Astrocyte (in vitro differentiated cells and primary cell): ENCODE measurements at places on chromosomes 12 and 14. TPM values are rescaled to one million over a fixed set of nuclear protein-coding genes. Genes with fewer than 3 reads are reported as not detected.

DNA sequence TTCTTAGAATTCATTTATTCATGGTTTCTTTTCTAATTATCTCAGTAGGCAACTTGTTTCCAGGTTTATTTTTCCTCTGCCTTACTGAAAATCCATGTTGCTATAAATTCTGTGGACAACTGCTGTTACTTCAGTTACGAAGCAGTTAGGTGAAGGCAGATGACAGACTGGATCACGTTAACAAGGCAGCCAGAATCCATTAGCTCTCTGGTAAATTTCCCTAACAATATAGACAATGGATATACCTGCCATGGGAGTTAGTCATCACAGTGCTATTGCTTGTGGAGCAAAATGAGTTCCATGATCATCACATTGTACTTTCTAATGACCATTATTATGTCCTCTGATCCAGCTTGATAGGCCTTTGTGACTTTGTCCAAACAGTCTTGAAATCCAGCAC, 291.5 kb downstream of the NELL2 start:
- no peak for DNase-seq

DNA sequence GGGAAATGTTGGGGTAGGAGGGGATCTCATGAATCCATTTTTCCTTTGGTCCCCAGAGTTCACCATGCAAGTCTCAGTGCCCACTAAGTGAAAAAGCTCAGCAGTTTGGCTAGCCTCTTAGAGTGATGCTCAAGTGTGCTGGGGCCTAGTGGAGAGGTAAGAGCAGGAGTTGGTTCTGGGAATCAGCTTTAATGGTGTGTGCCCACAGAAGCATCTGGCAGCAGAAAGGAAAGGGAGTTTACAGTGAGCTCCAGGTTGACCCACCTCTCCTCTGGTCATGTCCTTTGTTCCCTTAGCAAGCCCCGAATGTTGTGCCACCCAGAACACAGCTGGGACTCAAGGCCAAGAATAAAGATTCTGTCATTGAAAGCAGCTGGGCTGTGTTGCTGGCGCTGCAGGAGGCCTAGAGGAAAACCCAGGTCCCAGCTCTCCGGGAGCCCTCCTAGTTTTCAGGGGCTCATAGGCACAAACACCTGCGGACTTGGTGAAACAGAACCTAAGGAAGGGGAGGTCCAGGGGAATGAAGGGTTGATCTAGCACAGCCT, 320.8 kb downstream of the ZFP36L1 start:
- no peak for DNase-seq

DNA sequence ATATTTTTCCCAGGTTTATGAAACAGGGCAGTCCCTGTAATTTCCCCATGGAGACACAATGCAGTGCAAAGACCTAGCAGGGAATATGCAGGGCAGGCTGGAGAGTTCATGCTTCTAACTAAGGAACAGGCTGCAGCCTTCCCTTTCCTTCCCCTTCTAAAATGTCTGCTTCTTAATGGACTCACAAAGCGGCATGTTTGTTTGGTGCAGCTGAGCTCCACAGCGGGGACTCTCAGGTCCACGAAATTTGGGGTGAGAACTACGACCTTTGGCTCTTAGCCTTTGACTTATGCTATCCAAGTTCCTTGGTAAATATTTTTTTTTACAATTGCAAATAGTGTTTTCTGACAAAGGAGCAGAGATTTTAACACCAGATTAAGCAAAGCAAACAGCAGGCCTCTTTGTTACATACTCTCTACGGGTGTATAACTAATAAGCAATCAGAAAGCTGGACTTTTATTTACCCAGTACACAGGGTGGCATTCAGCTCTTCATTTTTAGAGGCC, 323.6 kb downstream of the ZFP36L1 start:
- DNase-seq: no peak

DNA sequence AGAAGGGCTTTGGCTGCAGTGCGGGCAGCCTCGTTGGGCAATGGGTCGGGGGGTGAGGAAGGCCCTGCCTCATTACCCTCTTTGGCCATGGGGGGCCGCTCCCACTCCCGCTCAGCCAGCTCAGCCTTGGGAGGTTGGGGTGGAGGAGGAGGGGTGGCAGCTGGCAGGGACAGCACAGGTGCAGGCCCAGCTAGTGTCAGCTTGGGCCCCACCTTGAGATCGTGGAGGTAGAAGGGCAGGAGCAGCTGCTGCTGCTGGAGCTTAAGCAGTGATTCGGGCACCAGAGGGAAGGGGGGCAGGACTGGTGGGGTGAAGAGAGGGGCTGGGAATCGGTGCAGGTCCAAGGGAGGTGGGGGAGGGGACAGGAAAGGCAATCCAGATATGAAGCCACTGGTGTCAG, 26.0 kb downstream of the ZFHX2 start:
- DNase-seq: no peak

TRIM9 gene
- total RNA-seq: 4.7 and 5.7 TPM in 2 replicates

TAS2R46 gene
- total RNA-seq: 0.57 and 0.96 TPM in 2 replicates

TMED10 gene
- 331 and 359 TPM in 2 replicates for total RNA-seq

DNA sequence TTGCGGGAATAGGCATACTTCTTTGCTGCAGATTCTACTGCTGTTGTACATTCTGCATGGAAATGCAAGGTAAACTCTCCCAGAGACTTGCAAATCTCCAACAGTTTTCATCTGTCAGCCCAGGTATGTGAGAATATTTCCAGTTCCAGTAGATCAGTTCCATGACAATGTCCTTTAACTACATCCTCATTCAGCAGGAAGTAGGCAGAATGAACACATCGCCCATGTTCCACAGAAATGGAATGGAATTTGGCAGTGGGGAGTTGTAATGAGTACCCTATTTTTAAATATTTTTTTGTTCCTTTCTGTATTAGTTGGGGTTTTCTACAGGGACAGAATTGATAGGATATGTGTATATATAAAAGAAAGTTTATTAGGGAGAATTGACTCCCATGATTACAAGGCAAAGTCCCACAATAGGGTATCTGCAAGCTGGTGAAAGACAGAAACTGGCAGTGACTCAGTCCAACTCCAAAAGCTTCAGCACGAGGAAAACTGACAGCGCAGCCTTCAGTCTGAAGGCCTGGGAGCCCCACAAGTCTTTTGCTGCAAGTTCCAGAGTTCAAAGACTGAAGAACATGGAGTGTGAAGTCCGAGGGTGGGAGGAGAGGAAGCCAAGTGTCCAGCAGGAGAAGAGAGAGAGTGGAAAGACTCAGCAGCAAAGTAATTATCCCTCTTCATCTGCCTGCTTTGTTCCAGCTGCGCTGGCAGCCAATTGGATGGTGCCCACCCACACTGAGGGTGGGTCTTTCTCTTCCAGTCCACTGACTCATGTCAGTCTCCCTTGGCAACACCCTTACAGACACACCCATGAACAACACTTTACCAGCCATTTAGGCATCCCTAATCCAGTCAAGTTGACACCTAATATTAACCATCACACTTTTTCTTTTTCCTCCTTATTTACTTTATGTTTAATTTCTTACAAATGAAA, 110.4 kb upstream of the SCAF11 start:
- DNase-seq: peak; percentile 0

MUCL1 gene
- not detected in 2 replicates for total RNA-seq

WSCD2 gene
- 0.10 and 0.11 TPM in 2 replicates for total RNA-seq

DNA sequence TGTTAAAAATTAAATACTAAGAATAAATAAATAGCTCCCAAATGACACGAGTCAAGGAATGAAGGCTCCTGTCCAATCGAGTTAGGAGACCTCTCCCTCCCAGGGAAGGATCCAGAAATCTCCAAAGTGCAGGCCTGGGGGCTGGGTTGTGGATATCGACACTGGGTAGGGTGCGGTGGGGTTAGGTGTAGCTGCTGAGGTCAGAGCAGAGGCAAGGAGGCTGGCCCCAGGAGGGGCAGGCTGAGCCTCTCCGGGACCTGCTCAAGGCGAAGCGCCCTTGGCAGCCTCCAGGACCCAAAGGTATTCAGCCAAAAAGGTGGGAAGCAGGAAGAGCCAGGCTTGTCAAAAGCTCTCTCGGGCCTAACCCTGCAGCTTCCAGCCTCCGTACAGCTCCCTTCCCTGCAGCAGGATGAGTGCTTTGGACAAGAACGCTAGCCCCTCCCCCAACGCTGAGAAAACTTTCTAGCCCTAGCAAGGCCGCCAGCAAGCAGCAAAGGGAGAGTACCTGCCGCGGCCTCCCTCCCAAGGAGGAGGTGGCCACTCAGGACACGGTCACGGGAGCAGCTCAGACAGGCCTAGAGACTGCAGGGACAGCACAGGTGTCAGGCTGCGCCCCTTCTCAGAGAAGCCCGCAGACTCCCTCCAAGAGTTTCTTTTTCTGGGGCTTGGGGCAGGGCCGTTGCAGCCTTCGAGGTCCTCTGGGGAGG, 3.7 kb upstream of the PNMA1 start:
- DNase-seq: no peak

CLEC14A gene
- total RNA-seq: not detected in 2 replicates

GRCh38 chr12:18718462-18718861, 19.4 kb downstream of the PLCZ1 start:
- no peak for DNase-seq

DNA sequence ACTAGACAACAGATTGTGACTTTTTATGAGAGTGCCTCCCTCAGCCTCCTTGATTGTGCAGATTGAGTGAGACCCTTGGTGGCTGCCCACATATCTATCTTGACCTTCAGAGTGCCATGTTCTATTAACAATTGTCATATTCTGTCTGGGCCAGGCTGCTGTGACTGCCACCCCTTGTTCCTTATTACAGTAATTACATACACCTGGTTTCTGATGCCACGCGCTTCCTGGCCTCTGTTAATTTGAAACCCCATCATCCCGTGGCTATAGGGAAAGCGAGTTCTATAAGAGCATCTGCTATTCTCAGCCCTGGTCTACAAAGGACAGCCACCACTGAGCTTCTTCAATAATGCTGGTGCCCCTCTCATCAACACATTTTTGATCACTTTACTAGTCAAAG, 228.7 kb downstream of the PCNX1 start:
- no peak for DNase-seq

DNA sequence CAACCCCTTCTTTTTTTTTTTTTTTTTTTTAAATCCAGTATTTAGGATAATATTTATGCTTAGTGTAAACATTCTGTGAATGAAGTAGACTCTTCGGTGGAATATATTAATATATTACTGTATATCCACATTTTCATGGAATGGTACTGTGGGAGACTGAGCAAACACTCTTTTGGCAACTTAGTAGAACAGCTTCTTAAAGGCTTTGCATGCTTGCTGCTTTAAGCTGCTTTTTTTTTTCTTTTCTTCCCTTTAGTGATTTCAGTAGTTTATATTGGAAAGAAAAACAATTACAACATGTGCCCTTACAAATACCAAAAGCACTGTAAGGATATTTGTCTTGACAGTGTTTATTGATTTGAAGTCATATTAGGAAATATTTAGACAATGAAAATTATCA, 78.9 kb downstream of the AEBP2 start:
- DNase-seq: no peak

DNA sequence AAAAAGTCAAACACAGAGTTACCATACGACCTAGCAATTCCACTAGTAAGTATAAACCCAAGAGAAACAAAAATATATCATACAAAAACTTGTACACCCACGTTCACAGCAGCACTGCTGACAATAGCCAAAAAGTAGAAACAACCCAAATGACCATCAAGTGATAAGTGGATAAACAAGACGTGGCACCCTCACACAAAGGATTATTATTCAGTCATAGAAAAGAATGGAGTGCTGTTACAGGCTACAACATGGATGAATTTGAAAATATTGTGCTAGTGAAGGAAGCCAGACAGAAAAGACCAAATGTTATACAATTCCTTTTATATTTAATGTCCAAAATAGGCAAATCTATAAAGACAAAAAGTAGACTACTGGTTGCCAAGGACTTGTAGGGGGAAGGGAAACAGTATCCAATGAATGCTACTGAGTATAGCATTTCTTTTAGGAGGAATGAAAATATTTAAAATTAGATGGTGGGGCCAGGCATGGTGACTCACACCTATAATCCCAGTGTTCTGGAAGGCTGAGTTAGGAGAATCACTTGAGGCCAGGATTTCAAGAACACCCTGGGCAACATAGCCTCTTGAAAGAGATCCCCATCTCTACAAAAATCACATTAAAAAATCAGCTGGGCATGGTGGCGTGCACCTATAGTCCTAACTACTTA, 41.9 kb downstream of the SPTLC2 start:
- peak; percentile 22 for DNase-seq

DNA sequence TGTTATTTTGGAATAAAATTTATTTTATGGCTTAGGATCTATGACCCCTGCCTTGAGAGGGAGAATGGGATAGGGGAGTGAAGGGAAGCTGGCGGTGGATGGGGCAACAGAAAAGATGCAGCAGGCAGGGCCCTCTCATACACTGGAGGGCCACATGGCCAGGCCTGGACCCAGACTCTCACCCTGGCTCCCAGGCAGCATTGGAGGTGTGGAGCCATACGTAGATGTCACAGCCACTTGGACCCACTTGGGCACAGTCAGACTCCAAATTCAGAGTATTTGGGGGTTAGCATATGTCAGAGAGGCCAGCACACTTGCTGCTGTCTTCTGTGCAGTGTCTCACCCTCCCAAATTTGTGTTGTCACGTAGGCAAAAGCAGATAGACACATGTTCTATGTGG, 6.5 kb downstream of the NAB2 start:
- no peak for DNase-seq

- DNase-seq: peak; percentile 59
Observed at GRCh38 chr12:67794161-67794560, 145.6 kb downstream of the DYRK2 start.

- no peak for DNase-seq
Observed at GRCh38 chr14:87079416-87079815, 913.6 kb downstream of the GALC start.

- no peak for DNase-seq
Observed at GRCh38 chr14:69632593-69633151, 21.3 kb downstream of the SUSD6 start.

GRCh38 chr14:66284346-66284745, 201.8 kb upstream of the CCDC196 start:
- peak; percentile 22 for DNase-seq

PKP2 gene
- 18.7 and 35.4 TPM in 2 replicates for total RNA-seq

RPS6KA5 gene
- total RNA-seq: 0.99 and 1.0 TPM in 2 replicates

OR4E2 gene
- total RNA-seq: not detected in 2 replicates

GRCh38 chr14:34680806-34681479, 33.5 kb downstream of the CFL2 start:
- no peak for DNase-seq
